ENCODE measurements at places on chromosomes 1 and 21. TPM values are rescaled to one million over a fixed set of nuclear protein-coding genes. Genes with fewer than 3 reads are reported as not detected.

The TINAGL1 gene
- total RNA-seq = 30.5 TPM

The CFHR4 gene
- 135 TPM for total RNA-seq

The LEFTY1 gene
- 0.51 TPM for total RNA-seq

The AMY1B gene
- not detected for total RNA-seq

The MRPS21 gene
- 23.1 TPM for total RNA-seq

The TEKT2 gene
- not detected for total RNA-seq

The LCE1F gene
- total RNA-seq = not detected

The LCK gene
- 1.2 TPM for total RNA-seq

The ROR1 gene
- 0.27 TPM for total RNA-seq

The LMX1A gene
- not detected for total RNA-seq

The SAMD11 gene
- 2.3 TPM for total RNA-seq

The GIPC2 gene
- 8.6 TPM for total RNA-seq

The SLC25A24 gene
- 2.8 TPM for total RNA-seq

The SPATA17 gene
- not detected for total RNA-seq

The OLIG2 gene
- not detected for total RNA-seq

The KRTAP20-1 gene
- not detected for total RNA-seq

The ERRFI1 gene
- total RNA-seq = 209 TPM

The ZFP69B gene
- total RNA-seq = 1.1 TPM

The PADI2 gene
- 0.35 TPM for total RNA-seq

The C1QB gene
- 85.4 TPM for total RNA-seq

The DMAP1 gene
- 23.7 TPM for total RNA-seq

The GJA9 gene
- not detected for total RNA-seq

The AMY1A gene
- not detected for total RNA-seq

The LCE1D gene
- not detected for total RNA-seq

The FCER1G gene
- total RNA-seq = 14.7 TPM

The GOLT1A gene
- 103 TPM for total RNA-seq

The EPHB2 gene
- 0.29 TPM for total RNA-seq

Data from right lobe of liver (tissue), 6 donors.